ENCODE measurements at places on chromosomes 2 and 18.

DNA sequence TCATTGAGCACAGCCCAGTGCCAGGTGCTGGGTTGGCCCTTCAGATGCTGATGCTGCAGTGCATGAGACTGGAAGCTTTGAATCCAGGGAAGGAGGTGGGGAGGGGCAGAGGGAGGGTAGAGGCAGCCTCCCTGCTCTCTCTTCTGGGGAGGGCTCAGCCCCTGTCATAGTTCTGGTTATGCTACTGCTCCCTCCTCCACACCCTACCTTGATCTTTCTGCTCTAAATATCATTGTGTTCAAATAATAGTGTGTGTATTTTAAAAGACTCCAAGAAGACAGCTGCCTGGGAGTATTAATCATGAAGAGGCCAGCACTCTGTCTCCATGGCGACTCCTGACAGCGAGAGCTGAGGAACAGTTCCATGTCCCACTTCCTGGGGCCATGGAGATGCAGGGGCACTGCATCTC lies 3.8 kb upstream of the EGR4 start:
- DNase-seq = peak; percentile 82

GRCh38 chr2:53129851-53130250 lies 637.8 kb upstream of the CHAC2 start:
- no peak for DNase-seq

- no peak for DNase-seq
Measured at GRCh38 chr2:29479401-29479800, 364.2 kb downstream of the CLIP4 start.

GRCh38 chr18:67508146-67508545 lies 8.4 kb downstream of the DSEL start:
- no peak for DNase-seq

DNA sequence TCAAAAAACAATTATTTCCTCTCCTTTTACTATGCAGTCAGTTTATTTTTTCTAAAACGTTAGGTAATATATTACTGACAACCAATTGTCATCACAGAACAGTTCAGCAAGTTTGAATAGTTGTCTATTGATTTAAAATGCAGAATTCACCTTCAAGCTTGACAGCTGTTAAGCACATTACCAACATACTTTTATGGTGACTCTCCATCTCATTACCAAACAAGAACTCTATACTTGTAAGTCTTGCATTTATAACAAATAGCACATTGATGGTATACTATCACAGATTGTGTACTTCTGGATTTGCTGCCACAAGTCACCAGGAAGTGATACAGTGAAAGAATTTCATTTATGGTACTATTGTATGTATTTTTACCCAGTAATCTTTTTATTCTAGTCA lies 99.4 kb upstream of the PPP1CB start:
- DNase-seq = no peak

DNA sequence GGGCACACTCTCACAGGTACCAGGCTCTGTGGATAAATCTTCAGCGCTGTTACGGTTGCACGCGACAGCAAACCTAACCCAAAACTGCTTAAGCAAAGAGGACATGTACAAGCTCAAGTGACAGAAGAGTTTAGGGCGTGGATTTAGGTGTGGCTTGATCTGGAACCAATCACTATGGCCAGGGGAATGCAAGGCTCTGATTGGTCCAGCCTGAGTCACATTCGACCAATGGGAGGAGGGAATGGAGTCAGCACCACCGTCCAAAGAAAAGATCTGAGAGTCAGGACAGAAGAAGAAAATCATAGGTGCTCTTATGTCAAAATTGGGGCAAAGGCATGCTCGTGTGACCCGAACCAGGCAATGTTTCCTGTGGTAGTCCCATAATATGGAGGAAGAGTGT lies 139.0 kb downstream of the TRIM43 start:
- no peak for DNase-seq

- no peak for DNase-seq
Measured at GRCh38 chr18:68742206-68742605, 27.3 kb upstream of the TMX3 start.

GRCh38 chr2:51612387-51612786 lies 580.5 kb upstream of the NRXN1 start:
- DNase-seq = no peak

DNA sequence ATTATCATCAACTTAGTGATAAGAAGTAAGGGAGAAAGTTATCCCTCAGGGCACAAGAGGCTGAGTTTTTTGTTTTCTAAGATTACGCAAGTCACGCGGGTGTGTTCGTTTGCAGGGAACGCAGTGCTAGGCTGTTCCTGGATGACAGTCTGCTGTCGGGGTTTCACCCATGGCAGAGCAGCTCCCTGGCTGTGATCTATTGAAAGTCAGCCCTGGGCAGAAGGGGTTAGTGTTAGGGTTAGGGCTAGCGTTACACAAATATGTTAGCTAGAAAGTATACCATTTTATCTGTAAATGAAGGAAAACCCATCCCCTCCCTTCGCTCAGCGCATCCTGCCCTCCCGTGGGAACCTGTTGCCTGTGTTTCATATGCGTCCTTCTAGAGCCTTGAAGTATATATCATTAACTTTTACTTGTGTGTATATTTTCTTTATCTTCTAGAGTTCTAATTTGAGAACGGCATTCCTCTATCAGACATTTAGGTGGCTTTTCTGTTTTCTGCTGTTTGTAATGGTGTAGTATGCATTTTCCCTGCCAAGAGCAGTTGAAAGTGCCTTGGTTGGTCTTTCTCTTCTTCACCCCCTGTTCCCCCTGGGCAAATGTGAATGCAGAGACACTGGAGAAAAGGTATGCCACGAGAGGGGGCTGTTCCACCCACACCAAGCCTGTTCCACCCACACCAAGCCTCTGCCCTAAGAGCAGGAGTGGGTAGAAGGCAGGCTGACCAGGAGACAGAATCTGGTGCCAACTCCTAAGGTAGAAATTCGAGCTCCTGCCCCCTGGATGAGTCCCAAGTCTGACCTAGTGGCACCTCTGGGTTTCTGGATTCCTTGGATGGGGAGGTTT lies 47.0 kb downstream of the ARMC9 start:
- peak; percentile 18 for DNase-seq

DNA sequence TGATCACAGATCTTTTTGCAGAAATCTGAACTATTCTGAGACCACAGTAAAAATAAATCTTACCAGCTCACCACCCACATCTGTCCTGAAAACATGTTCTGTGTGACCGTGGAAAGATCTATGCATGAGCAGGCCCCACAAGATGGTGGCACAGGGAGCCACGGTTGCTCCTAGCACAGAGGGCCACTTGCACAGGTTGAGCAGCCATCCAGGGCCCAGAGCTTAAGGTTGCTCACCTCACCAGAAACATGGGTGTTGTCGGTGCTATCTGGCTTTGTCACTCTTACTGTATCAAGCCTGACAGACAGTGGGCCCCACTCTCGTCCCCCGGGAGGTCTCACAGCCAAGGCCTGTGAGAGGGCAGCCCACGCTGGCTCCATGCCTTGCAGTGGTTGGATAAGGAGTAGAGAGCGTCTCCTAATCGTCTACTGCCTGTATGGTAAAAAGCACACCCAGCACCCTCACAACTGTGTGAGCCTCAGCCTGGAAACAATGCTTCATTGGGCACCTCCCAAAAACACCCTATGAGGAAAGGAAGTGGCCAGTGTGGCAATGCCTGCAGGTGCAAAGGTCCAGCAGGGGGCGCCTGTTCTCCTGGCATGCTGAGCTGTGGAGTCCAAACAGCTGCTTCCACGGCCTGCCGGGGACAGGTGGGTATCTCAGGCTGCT lies 19.6 kb downstream of the TUBB6 start:
- DNase-seq = peak; percentile 92

GRCh38 chr18:80124131-80124530 lies 15.1 kb downstream of the ADNP2 start:
- DNase-seq = no peak

DNA sequence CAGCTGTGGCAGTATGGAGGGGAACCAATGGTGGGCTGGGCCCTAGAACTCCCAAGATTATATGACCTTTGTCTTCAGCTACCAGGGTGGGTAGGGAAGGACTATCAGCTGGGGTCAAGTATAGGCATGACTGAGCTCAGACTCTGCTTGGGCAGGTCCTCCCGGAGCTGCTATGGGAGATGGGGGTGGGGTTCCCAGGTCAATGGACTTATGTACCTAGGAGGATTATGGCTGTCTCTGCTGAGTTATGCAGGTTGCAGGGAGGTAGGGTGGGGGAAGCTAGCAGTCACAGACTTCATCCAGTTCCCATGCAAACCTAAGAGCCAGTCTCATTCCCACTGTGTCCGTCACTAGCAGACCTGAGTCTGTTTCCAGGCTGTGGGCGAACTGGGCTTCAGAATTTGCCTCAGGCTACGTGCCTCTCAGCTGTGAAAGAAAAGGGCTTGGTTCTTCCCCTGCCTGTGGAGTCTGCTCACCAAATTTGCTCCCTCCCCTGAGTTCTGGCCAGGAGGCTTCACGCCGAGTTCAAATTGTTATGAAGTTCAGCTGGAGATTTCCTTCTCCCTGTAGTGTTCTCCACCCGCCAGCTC lies 985.8 kb upstream of the NRXN1 start:
- no peak for DNase-seq

GRCh38 chr2:188693111-188693510 lies 281.1 kb upstream of the COL3A1 start:
- peak; percentile 46 for DNase-seq

DNA sequence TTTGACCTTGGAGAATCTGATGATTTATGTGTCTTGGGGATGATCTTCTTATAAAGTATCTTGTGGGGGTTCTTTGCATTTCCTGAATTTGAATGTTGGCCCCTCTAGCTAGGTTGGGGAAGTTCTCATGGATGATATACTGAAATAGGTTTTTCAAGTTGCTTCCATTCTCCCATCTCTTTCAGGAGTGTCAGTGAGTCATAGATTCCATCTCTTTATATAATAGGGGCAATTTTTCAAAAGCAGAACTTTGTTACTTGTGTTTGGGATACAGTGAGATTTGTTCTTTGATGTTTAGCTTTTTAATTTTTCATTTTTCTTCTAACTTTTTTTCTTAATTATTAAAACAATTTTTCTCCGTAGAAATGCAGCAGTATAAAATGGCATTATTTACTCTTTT lies 19.4 kb downstream of the TMEM87B start:
- no peak for DNase-seq

GRCh38 chr2:188984680-188985079 lies 10.5 kb downstream of the COL3A1 start:
- DNase-seq = no peak

DNA sequence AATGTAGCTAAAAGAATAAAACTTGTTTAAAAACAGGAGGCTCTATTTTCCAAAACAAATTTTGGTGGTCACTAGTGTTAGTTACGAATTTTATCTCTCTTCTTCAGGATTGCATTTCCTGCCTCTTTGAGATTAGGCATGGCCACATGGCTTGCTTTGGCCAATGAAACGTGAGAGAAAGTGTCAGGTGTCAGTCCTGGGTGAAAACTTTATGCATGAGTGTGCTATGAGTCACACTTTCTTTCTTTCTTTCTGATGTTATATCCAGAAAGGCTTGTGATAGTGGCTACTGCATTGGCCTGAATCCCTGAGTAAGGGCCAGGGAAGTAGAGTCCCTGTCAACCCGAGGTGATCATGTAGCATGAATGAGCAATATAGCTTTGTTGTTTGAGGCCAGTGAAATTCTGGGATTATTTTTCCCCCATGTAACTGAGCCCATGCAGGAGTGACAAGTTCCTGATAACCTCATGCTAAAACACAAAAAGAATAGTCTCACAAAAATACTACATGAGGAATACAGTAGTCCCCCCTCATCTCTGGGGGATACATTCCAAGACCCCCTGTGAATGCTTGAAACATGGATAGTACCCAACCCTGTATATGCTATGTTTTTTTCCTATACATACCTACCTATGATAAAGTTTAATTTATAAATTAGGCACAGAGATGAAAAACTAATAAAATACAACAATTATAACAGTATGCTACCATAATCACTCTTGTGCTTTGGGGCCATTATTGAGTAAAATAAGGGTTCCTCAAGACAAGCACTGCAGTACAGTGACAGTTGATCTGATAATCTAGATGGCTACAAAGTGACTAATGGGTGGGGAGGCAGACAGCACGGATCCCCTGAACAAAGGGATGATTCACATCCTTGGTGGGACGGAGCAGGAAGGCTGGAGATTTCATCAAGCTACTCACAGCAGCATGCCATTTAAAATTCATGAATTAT lies 109.5 kb downstream of the CDC42EP3 start:
- peak; percentile 59 for DNase-seq

DNA sequence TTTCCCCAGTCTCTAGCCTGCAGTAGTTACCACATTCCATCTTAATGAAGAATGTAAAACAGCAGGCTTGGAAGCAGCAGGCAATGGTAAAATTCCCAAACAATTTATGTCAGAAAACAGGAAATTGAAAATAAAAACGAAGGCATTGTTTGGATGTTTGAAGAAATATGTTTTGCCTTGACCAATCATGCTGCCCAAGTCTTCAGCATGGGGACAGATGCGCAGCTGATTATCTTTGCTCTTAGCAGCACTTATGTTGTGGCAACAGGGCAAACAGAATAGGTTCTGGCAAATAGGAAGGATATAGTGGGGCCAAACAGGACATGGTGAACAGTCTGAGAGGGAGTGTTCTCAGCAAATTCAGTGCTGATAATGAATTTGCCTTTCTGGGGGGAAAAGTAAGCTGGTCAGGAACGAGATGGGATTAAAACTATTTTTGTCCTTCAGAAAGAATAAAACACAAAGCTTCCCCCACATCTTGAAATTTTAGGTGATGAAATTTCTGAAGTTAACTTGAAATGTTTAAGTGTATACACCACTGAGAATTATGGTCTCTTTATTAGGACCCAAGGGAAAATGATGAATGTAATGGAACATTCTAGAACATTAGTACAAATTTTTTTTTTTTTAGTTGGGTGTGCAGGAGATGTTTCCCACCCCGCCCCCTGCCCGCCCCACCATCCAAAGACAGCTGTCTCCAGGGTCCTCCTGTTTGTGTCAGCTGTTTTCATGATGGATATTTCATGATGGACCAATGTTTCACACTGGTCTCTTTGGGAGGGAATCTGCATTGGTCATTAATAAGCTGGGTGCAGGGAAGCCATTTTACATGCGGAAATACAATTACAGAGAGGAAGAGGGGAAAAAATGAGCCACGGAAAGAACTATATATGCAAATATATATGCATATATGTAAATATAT lies 239.5 kb upstream of the REV1 start:
- peak; percentile 79 for DNase-seq

DNA sequence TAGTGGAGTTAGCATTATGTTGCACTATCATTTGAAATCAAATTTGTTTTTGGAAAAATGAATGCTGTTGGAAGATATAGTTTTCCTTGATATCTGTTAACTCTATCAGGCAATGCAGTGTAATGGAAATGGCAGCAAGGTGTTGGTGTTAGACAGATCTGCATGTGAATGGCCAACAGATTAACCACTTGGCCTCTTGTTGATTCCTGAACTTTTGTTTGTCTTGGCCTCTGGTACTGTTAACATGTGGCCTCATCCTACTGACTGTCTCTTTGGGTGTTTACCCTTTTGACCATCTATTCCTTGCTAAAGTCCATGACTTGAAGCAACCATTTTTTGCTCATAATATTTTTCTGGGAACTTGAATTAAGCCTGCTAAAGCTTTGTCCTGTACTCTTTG lies 110.2 kb upstream of the CDH2 start:
- peak; percentile 9 for DNase-seq

DNA sequence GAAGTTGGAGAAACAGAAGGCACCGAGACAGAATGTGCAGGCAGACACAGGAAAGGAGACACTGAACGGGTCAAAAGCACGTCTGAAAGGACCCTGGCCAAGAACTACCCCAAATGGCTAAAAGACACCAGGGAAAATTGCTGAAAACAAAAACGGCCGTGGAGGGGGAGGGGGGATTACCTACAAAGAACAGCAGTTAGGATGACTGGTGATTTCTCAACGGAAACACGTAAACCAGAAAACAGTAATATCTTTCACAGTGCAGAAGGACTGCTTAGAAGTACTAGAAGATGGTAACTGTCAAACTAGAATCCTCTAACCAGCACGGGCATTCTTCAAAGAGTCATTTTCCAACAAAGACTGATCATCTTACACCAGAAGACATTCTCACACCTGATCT lies 142.6 kb downstream of the HDAC4 start:
- DNase-seq = no peak
